ENCODE measurements at places on chromosomes 5 and 9.

DNA sequence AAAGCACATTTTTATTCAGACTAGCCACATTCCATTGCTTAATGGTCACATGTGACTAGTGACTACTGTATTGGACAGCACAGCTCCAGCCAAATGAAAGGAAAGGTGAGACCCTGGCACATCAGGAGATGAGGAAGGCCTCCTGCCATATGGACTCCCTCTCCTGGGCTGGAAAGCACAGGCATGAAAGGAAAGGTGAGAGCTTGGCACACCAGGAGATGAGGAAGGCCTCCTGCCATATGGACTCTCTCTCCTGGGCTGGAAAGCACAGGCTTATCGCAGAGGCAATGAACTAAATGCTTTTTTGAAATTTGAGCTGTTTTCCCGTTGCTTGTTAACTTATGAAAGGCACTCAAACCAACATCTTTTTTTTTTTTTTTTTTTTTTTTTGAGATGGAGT lies 144.8 kb upstream of the SLC12A2 start:
- DNase-seq, result no peak

DNA sequence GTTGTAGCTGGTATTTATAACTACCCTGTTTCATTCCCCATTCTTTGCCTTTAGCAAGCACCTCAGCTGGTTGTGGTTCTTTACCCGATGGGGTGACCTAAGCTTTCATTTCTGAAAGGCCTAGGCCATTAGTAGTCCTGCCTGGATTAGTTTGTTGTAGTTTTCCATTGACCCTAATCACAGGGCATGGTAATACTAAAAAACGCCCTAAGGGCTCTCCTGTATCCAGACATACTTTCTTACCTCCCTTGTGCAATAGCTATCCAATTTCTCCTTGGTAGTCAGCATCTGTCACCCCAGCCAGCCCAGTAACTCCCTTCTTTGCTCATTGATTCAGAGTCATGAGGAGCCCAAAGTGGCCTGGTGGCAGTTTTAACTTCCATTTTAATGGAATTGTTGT lies 24.0 kb downstream of the TMOD1 start:
- no peak for DNase-seq

- no peak for DNase-seq
Observed at GRCh38 chr5:40521925-40522324, 157.8 kb upstream of the PTGER4 start.

- no peak for DNase-seq
Observed at GRCh38 chr5:157387683-157388093, 72.3 kb upstream of the NIPAL4 start.

DNA sequence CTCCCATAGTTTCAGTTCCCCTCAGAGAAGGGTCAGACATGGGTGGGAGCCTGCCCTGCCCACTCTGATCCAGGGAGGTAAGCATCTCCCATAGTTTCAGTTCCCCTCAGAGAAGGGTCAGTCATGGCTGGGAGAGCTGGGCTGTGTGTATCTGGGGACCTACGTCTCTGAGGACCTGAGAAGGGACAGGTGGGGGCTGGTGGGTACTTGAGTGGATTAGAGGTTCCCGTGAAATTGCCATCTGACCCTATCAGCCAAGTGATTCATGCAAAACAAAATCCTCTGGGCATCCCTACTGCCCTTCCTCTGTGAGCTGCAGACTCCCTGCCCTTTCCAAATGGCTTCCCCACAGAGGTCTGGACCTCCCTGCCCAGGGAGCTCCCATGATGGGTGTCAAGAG lies 3.9 kb downstream of the ENHO start:
- no peak for DNase-seq

- no peak for DNase-seq
Observed at GRCh38 chr5:103021314-103021713, 98.6 kb downstream of the GIN1 start.

DNA sequence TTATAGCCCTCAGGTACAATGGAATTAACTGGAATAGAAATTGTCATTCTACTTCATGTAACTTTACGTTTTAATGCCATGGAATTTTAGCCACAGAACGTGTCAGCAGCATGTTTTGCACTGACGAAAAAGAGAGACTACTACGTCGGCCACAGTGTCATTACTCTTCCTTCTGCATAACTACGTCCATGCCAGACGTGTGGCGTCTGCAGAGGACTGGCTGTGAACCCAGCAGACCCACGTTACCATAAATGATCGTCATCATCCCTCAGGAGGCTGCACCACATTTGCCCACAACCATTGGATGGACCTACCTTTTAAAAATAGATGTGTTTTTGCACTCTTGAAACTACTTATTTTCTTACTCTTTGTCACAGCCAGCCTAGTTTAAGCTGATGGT lies 63.8 kb upstream of the ATG10 start:
- DNase-seq, result no peak

- no peak for DNase-seq
Observed at GRCh38 chr9:125549465-125549871, 157.5 kb downstream of the MAPKAP1 start.

DNA sequence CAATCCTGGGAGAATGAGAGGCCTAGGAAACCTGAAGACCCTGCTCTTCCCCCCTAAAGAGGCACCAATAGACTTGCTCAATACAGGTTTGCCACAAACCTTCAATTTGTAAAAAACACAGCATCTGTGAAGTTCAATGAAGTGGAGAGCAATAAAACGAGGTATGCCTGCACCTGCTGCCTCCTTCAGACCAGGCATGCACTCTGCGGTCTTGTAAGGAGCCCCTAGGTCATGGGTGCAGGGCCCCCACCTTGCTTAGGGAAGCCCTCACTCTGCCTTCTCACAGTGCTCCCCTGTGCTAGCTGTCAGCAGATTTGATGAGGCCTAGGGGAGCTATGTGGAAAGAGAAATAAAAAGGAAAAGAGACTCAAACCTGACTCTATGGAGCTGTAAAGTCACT lies 72.1 kb upstream of the GALNT10 start:
- DNase-seq, result no peak

DNA sequence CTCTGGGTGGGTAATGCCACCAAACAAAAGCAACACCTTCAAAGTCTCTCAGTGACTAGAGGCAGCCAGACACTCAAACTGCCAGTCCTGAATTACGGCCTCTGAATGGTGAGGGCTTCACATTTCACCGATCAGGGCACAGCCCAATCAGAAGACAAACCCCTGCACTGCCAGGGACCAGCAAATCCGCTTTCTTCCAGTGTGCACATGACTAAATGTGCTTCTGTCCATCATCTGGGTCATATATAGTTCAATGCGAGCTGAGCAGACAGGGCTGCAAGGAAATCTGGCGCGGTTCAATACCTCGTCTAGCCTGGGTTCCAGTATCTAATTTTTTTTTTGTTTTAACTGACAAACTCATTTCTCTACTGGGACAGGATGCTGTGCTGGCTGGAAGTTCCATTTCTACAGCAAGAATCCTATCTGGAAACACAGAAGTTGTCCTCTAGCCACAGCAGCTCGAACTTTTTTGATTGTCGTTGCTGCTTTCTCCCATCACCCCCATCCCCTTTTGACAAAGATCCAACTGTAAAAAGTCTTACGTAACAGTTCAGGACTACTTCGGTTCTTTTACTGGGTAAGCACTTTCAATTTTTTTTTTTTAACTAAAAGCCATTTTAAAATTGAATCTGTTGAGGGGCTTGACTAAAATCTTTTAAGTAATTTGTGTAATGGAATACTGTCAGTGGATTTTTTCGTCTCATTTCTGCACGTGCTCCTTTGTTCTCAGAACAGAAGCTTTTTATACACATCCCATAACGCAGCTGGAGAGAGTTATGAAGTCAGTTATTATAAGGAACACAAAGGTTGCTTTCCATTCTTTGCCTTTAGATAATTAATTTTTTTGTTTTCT lies 112.7 kb downstream of the NR6A1 start:
- DNase-seq, result peak; percentile 50

GRCh38 chr9:90539286-90539685 lies 103.3 kb downstream of the DIRAS2 start:
- no peak for DNase-seq

GRCh38 chr5:82674671-82675070 lies 396.5 kb upstream of the RPS23 start:
- DNase-seq, result no peak

DNA sequence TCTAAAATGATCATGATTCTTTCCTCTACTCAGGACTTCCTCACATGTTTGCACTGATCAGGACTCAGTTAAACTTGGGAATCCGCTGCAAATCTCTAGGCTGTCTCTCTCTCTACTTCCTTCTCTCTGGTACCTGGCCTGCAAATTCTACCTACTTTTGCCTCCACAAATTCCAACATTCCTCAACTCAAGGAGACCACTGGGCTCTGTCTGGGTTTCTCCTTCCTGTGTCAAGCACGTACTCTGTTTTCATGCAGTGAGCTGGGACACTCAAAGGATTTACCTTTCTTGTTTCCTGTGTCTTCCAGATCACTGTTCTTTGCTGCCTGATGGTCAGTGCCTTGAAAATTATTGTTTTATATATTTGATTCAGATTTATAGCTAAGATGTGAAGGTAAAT lies 45.9 kb upstream of the ANKRD31 start:
- DNase-seq, result no peak

GRCh38 chr5:71924980-71925379 lies 182.3 kb upstream of the MAP1B start:
- DNase-seq, result no peak

DNA sequence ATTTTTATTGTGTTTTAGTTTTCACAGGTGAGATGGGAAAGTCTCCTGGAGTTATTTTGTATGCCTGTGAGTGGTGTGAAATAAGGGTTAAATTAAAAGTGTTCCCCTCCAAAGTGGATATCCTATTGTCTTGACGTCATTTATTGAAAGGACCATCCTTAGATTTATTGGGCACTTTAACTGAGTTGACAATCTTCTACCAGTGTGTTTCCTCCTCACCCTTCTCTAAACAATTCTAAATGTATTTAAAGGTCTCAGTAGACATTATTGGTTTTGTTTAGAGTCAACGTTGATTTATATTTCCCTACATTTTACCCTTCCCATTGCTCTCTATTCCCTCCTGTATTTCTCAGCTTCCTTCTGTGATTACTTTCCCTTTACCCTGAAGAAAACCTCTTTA lies 40.8 kb downstream of the PRRC1 start:
- no peak for DNase-seq

- DNase-seq, result no peak
Observed at GRCh38 chr5:18270635-18271338, 636.5 kb downstream of the TAF11L14 start.

DNA sequence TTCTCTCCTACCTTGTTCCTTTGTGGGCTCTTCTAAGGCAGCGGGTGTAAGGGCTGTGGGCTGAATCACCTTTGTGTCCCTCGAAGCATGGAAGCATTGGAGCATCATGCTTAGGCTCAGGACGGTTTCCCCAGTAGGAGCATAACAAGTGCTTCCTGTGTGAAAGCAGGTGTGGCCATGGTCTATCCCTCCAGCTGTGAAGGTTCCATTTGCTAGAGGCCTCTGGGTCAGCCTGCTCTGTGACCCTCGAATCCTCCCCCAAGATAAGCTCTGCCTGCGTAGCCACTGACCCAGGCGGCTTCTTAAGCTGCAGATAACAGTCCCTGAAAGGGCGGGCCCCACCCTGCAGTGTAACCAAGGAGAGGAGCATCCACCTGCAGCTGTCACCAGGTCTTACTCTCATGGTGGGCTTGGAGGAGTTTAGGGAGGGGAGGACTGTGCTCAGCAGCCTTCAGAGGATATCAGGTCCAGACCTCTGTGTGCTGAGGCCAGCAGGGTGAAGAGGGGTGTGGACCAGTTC lies 8.4 kb upstream of the NDST1 start:
- DNase-seq, result no peak

DNA sequence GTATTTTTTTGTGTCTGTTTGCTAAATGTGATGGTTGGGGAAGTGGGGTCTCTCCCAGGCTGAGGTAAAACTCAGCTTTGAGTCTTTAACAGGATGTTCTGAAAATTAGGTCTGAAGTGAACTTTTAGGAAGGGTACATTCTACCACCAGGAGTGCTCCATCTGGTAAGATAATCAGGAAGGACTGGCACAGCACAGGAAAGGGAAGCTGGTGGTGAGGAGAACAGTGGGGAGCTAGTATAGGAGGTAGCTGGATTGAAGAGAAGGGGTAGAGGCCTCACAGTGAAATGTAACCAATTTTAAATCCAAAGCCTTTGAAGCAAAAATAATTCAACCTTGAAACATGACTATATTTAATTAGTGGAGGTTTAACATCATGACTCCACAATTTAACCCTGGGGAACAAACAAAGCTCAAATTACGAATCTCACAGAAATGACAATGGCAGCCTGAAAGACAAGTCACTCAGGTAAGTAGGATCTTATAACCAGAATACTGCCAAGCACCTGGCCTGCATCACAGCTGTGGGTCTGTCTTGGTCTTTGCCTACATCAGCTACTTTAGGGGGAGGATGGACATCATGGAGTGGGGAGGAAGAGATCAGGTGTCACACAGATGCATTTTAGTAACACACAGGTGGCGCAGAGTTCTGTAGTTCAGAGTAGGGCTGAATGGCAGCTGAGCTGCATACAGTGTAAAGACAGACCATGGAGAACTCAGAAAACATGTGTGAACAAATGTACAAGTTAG lies 445.3 kb downstream of the DMRT2 start:
- DNase-seq, result no peak

GRCh38 chr5:78597974-78598371 lies 50.6 kb downstream of the LHFPL2 start:
- DNase-seq, result no peak

DNA sequence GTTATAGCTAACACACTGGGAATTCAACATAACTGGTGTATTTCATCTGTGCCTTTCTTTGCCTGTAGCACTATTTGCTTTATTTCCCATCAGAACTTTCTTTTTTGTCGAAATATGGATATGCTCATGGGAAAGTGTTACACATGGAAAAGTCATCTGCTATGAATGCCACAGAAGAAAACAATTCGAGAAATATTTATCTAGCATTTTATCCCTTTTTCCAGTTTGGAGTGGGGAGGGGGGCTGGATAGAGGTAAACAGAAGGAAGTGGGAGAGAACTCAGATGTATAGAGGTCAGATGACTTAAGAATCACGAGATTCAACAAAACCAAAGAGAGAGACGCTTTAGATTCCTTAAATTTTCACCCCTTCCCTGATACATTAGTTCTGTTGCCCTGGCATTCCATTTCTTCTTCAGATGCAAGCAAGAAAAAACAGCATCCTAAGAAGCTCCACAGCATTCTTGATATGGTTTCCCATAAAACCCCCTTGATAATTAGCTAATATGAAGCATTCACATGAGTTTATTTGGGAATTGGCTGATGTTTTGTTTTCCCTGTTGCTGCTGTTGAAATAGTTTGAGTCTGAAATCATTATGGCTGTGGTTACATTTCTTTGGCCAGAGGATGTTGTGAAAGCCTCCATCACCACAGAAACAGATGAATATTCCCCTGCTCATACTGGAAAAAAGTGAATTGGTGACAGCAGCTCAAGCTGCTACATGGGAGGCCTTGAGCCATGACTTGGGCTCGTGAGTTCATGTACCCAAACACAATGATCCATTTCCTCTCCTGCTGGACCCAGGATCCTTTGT lies 335.8 kb upstream of the DAB2 start:
- DNase-seq, result no peak

- no peak for DNase-seq
Observed at GRCh38 chr9:133389025-133389557, 12.9 kb downstream of the STKLD1 start.

- no peak for DNase-seq
Observed at GRCh38 chr5:148011398-148012137, 52.2 kb upstream of the SPINK5 start.

GRCh38 chr9:19754921-19755320 lies 33.9 kb downstream of the SLC24A2 start:
- DNase-seq, result no peak

- peak; percentile 18 for DNase-seq
Observed at GRCh38 chr5:56327809-56328208, 94.7 kb upstream of the ANKRD55 start.

- no peak for DNase-seq
Observed at GRCh38 chr9:109245310-109245897, 75.5 kb downstream of the EPB41L4B start.
